ENCODE measurements at places on chromosomes 2 and 18. TPM values are rescaled to one million over a fixed set of nuclear protein-coding genes. Genes with fewer than 3 reads are reported as not detected.

DNA sequence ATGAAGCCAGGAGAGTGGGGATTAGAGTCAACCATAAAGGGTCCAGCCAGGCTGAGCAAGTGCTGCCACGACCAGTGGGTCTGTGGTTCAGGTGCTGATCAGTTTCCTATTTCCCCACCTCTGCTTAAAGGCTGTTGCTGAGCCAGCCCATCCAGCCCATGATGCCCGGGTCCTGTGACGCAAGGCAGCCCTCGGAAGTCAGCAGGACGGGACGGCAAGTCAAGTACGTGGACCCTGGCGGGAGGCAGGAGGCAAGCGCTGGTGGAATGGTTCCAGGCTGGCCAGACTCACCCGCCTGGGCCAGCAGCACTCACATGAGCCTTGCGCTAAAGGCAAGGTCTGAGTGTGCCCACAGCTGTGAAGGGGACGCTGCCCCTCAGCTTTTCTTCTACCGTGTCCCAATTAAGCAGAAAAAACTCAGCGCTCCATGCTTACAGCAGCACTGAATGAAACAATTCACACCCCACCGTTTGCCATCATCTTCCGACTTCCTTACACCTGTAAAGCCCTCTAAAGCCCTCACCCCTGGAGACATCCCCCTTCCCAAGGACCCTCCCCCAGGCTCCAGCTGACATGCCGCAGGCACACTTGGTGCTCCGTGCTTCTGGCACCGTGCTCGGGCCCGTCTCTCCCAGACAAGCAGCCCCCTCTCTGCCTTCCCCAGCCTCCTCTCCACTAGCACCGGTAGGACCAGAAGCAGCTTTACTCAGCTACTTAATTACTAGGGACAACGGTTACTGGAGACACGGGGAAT, 11.3 kb upstream of the RPL31 start:
- H3K27me3 ChIP-seq = no peaks in the 10 kb centered on the region
- H3K27ac ChIP-seq = no peak overlapping the region
- DNase-seq = no peak

DNA sequence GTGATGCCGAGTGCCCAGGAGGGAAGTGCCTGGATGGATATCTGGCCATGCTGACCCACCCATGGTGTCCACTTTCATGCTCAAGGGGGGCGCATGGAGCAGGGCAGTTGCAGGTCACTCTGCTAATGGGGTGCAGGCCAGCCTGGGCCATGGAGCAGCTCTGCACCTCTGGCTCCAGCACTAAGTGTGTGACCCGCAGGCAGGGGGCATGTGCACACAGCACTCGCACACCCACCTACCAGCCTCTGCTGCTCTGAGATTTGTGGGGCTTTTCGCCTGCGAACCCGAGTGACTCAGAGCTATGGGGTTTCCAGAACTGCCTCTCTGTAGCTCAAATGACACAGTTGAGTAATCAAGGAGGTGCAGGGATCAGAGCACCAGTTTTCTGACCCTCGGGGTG, 66.2 kb downstream of the CYP26B1 start:
- H3K4me1 ChIP-seq = no peaks in the 10 kb centered on the region
- H3K27ac ChIP-seq = no peak overlapping the region
- H3K27me3 ChIP-seq = no peaks in the 10 kb centered on the region
- H3K4me3 ChIP-seq = no peak overlapping the region
- no peak for DNase-seq

GRCh38 chr18:78920456-78921138, 59.0 kb upstream of the SALL3 start:
- H3K27ac ChIP-seq = no peak overlapping the region
- DNase-seq = no peak
- peaks cover 5% of the 10 kb centered on the region for H3K27me3 ChIP-seq
- H3K36me3 ChIP-seq = no peaks in the 10 kb centered on the region

DNA sequence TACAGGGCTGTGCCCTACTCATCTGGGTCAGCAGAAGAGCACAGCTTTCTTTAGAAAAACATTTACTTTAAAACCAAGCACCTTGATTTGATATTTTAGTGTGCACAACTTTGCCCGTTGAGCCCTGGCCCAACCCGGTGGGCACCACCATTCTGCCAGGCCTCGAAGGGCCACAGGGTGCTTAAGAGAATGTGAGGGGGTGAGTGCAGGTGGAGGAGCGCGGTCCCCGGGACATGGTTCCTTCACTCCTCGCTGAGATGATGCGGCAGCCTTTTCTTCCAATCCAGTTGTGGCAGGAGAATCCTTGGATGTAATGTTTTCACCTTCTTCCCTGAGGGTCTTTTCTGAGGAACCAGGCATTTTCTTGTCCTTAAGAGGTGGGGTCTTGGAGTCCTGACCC, 119.0 kb downstream of the RPIA start:
- no peaks in the 10 kb centered on the region for H3K27me3 ChIP-seq
- no peaks in the 10 kb centered on the region for H3K36me3 ChIP-seq
- no peak overlapping the region for H3K27ac ChIP-seq

- peaks cover 7% of the 10 kb centered on the region for H3K4me1 ChIP-seq
- peak overlapping the region; percentile 69 for H3K27ac ChIP-seq
- H3K4me3 ChIP-seq = no peak overlapping the region
- H3K36me3 ChIP-seq = no peaks in the 10 kb centered on the region
- H3K27me3 ChIP-seq = no peaks in the 10 kb centered on the region
Measured at GRCh38 chr18:34709104-34709503, 994 bp upstream of the DTNA start.

GRCh38 chr18:13231151-13231550, 12.6 kb downstream of the LDLRAD4 start:
- no peaks in the 10 kb centered on the region for H3K27me3 ChIP-seq
- no peak overlapping the region for H3K27ac ChIP-seq
- peaks cover 4% of the 10 kb centered on the region for H3K4me1 ChIP-seq
- H3K36me3 ChIP-seq = no peaks in the 10 kb centered on the region
- DNase-seq = no peak

GRCh38 chr2:161190050-161190449, 29.8 kb downstream of the TANK start:
- H3K4me1 ChIP-seq = no peaks in the 10 kb centered on the region
- H3K27me3 ChIP-seq = no peaks in the 10 kb centered on the region
- no peak overlapping the region for H3K27ac ChIP-seq

- peak overlapping the region; percentile 100 for H3K27ac ChIP-seq
- no peaks in the 10 kb centered on the region for H3K36me3 ChIP-seq
- no peaks in the 10 kb centered on the region for H3K27me3 ChIP-seq
- peaks cover 4% of the 10 kb centered on the region for H3K4me1 ChIP-seq
- no peak for DNase-seq
Measured at GRCh38 chr2:84969511-84970209, 1.3 kb upstream of the KCMF1 start.

DNA sequence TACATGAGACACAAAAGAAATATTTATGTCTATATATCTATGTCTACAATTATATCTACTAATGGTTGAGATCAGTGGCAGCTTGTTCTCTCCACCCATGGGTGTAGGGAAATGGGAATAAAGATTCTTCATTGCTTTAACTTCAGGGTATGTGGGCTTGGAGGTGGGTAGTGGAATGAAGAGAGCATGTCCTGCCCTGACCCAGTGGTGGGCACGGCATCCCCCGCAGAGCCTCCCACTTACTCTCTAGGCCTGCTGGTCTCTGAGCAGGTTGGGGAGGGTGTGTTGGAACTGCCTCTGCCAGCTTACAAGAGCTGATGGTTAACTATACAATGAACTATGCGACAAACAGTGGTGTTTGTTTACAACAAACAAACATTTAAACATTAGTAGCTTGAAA, 152.5 kb upstream of the SKOR2 start:
- no peak overlapping the region for H3K27ac ChIP-seq
- no peak for DNase-seq
- no peak overlapping the region for H3K4me3 ChIP-seq
- no peaks in the 10 kb centered on the region for H3K4me1 ChIP-seq

Gene ACMSD
- total RNA-seq = not detected

Gene ATP8B1
- total RNA-seq = 45.1 TPM

Gene RAD51AP2
- 0.16 TPM for total RNA-seq

Gene L3MBTL4
- 23.0 TPM for total RNA-seq

Gene ELMOD3
- 42.9 TPM for total RNA-seq

Gene CIB4
- not detected for total RNA-seq

Gene SIX3
- total RNA-seq = not detected

All from breast epithelium (tissue), 4 donors.